Astrocyte of the spinal cord (primary cell): ENCODE measurements at places on chromosomes 5 and 9.

GRCh38 chr9:136075881-136076678 is 19.0 kb downstream of the NACC2 start:
- DNase-seq: no peak

- DNase-seq: no peak
Measured at GRCh38 chr9:115196919-115197318, 79.0 kb upstream of the TNC start.

GRCh38 chr5:74051076-74051475 is 425.1 kb downstream of the ARHGEF28 start:
- no peak for DNase-seq

GRCh38 chr9:127035948-127036347 is 86.5 kb downstream of the ANGPTL2 start:
- DNase-seq: peak; percentile 15

DNA sequence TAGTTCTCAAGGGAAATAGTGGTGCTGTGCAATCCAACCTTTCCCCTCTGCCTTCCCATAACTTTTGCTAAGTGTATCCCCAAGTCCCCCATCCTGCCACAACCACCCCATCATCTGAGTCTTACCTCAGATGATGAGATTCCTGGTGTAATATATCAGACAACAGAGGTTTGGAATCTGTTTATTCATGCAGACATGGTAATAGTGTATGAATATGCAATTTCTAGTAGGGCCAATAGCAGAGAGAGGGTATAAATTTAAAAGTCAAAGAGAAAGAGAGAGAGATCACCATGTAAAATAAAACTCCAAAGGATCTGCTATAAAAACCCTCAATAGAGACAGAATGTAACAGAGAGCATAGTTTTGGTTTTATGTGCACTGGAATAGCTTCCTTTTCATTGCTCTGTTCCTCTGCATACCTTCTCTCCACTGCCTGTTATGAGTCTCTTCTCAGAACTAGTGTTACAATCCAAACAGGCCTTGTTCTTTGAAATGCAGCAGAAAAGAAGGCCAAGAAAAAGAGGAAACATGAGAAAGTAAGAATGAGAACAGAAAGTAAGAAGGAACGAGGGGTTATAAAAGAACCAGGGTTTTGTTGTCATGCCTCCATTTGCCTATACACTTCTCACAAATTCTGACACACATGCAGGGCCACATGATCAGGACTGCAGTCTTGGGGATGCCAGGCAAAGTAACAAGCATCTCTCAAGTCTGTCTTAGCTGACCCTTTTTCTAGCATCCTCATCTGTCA is 278.0 kb downstream of the CETN3 start:
- DNase-seq: peak; percentile 40

DNA sequence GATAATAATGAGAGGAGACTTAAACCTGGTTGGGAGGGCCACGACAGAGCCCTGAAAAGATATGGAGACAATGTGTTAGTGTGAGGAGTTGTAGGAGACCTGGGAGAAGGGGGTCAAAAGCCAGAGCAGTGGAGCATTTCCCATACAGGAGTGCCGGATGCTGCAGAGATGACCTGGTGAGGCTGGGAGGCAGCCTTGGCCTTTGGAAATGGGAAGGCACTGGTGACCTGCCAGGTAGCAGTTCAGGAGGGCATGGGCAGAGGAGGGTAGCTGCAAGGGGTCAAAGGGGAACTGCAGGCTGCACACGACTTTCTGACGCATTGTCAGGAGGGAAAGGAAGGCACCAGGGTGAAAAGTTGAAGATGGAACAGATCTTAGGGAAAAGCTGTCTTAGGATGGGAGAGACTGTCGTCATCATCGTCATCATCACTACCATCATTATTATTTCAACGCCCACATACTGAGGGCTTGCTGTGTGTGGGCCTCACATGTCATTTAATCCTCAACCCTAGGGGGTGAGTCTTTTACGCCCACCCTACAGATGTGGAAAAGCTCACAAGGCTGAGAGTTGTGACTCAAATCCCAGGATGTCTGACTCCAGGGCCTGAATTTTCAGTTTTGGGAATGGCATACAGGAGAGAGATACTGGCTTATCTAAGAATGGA is 13.3 kb downstream of the ARAP3 start:
- DNase-seq: peak; percentile 24

GRCh38 chr9:34558919-34559623 is 30.5 kb downstream of the CNTFR start:
- DNase-seq: no peak

DNA sequence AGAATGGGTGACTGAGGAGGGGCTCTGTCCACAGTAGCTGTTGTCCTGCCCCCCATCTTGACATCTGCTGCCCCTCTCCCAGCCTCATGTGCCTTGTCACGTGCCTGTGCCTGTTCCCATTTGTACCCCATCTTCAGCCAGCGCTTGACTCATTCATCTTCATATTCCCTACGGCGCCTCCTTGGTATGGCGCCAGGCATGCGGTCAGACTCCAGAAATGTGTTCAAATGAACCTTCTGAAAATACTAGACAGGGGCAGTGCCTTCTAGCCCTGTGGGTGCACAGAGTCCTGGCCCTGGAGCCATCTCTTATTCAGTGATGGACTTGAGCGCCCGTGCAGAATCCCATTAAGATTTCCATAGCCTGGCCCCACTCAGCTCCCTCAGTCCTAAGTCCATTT is 46.2 kb downstream of the CFAP77 start:
- no peak for DNase-seq

DNA sequence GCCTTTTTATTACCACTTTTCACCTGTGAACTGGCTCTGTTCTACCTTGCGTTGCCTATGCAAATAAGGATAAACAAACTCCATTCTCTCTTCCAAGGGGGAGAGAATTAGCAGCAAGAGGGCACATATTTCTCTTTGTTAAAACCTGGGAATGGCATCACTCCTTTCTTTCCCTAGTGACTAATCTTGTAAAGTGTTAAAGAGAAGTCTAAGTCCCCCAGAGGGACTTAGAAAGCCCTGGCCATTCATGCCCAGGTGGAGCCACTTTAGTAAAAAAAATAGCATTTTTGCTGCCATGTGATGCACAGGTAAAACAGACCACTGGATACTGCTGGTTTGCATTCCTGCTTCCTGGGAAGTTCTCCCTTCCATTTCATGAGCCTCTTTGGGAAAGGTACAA is 148.4 kb downstream of the MAN2A1 start:
- no peak for DNase-seq

GRCh38 chr9:92671323-92671722 is 1.4 kb upstream of the IPPK start:
- peak; percentile 68 for DNase-seq

DNA sequence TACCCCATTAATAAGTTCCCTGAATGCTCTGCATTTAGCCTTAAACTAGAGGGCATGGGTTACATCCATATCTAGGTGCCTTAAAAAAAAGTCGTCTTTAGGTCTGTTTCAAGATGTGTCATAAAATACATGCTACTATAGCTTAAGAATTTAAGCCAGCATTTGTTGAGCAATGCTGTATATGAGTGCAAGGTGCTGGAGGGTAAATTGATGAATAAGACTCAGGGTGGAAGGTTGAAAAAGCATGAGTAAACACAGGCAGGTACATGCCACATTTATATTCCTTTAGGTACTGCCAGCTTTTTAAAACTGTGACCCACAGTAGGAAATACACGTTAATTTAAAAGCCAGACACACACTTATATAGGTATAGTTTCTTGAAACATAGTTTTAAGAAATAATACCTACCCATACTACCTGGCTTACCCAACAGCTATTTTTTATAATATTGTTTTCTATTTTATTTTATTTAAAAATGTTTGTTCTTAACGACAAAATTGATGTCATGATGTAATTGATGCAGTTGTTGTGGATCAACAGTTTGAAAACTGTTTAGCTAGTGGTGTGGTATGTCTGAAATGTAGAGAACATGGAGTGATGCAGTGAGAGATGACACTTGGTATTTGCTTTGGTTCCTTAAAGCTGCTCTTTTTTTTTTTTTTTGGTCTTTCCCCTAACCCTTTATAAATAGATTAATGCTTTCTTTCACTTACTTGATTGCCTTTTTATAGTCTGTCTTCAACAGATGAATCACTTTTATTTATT is 3.9 kb downstream of the HMGCR start:
- DNase-seq: no peak

GRCh38 chr9:33446240-33446945 is 1.0 kb downstream of the AQP3 start:
- no peak for DNase-seq

DNA sequence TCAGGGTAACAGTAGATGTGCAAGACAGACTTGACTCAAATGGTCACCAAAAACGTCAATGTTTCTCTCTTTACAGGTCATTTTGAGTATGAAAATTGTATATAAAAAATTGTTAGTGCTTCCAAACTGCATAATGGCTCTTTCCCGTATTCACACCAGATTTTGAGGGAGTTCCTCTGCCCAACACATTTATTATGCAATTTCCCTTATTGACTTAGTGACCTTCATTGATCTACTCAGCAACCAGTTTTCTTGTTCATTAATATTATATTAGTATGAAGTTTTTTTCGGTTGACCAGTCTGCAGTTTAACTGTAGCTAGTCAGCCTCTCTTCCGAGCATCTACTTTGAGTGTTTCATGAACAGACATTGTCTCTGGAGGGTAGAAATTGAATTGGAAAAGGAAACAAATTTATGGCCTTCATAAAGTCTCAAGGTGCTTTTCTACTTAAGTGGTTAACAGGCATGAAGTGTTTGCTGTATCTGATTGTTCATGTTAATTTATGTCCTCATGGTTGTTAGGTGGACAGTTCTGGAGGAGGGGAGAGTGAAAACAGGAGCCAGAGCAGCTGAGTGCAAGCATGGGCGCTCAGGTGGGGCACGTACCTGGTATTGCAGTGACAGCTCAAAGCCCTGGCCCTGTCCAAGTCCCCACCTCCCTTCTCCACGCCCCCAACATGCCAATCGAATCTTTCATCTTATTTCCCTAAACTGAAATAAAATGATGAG is 240.2 kb downstream of the RFK start:
- DNase-seq: no peak

DNA sequence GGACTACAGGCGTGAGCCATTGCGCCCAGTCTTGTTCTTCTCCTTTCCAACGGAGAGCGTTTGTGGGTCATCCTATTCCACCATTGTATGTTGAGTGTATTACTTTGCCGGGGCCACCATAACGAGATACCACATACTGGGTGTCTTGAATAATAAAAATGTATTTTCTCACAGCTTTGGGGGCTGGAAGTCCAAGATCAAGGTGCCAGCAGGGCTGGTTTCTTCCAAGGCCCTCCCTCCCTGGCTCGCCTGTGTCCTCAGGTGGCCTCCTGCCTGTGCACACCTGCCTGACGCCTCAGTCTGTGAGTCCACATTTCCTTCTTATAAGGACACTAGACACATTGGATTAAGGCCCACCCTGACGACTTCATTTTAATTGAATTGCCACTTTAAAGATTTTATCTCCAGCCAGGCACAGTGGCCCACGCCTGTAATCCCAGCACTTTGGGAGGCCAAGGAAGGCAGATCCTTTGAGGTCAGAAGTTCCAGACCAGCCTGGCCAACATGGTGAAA is 175.1 kb downstream of the C9orf50 start:
- no peak for DNase-seq

- no peak for DNase-seq
Measured at GRCh38 chr9:107614765-107615164, 125.2 kb upstream of the KLF4 start.

- no peak for DNase-seq
Measured at GRCh38 chr5:43017428-43017815, 22.7 kb downstream of the ANXA2R start.

- no peak for DNase-seq
Measured at GRCh38 chr5:68330574-68330973, 115.0 kb downstream of the PIK3R1 start.

- DNase-seq: no peak
Measured at GRCh38 chr5:170251462-170251861, 18.7 kb downstream of the C5orf58 start.

DNA sequence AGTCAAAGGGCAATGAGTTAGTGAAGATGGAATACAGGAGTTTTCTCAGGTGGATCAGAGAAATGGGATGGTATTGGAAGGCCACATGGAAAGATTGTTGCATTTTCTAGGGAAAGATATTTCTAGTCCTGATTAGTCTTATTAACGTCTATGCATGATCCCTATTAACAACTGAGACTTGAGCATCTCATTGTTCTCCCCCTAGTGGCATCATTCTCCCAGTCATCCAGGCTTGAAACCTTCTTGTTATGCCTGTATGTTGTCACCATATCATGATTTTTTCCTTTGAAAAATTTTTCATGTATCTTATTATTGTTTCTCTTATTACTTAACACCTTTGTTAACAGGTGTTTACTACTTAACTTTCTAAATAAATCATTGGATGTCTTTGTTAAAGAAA is 34.4 kb downstream of the KIF2A start:
- DNase-seq: peak; percentile 11

DNA sequence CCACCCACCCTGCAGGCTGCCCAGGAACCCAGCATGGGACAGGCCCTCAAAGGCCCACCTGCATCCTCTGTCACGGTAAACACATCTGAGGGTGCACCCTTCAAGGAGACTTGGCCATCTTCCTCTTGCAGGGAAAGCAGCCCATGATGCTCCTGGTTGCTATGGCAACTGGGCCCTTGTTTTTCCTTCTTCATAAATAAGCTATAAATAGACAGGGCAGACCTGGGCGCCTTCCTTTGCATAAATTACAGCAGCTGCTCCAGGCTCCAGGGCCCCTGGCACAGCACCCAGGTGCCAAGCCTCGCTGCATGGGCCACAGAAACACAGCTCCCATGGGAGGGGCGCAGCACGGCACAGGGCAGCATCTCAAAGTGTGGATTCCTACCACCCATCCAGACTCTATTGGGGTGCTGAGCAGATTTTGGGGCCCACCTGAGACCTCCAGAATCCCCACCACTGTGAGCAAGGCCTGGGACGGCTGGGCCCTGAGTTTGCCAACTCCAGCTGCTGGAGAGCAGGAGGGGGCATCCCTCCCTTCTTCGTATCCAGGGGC is 5.8 kb upstream of the PSMB7 start:
- peak; percentile 10 for DNase-seq

GRCh38 chr5:110203661-110204060 is 513.9 kb downstream of the MAN2A1 start:
- DNase-seq: no peak

GRCh38 chr5:54616031-54616430 is 98.5 kb downstream of the SNX18 start:
- peak; percentile 1 for DNase-seq

- peak; percentile 33 for DNase-seq
Measured at GRCh38 chr5:131968396-131968954, 23.0 kb upstream of the MEIKIN start.

- DNase-seq: no peak
Measured at GRCh38 chr5:10400411-10400810, 41.3 kb upstream of the ROPN1L start.
